ENCODE measurements at places on chromosomes 6 and 20. TPM values are rescaled to one million over a fixed set of nuclear protein-coding genes. Genes with fewer than 3 reads are reported as not detected.

Gene PRICKLE4
- not detected for total RNA-seq

- DNase-seq = no peak
Observed at GRCh38 chr6:57201718-57202117, 20.4 kb downstream of the RAB23 start.

DNA sequence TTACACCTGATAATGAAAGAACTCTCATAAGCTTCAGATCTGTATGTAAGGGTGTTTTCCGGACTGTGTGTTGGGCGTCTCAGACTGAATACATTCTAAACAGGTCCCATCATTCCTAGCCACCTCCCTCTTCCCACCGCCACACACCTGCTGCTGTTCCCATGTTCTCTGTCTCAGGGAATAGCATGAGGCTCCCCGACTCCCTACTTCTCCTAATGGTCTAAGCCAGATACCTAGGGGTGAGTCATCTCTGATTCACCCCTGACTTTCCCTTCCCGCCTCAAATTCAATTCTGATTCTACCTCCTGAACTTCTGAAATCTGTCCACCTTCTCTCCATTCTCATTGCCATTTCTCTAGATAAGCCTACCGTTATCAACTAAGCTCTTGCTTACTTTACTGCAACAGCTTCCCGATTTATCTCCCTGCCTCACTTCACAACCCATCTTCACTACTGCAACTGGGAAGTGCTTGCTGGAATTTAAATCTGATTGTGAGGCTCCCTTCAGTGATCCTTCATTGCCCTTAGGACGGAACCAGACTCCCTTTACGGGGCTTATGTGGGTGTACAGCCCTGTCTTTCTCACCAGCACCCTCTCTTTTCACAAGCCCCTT, 1.6 kb downstream of the TMEM14A start:
- DNase-seq = peak; percentile 78

DNA sequence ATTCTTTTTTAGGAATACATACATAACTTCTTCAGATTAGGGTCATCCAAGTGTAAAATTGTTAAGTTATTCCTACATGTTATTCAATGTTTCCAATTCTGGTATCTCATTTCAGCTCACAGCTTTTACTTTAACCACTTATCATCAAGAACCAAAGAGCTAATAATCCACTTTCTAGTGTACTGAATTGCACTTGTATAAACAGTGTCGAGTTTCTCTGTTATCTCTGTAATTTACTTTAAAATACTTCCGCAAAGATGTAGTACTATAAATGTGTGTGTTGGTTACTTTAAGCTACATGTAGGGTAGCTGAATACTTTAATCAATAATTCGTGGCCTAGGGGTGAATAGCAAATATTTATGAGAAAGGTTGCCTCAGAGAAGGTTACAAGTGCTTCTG, 8.8 kb upstream of the GJA1 start:
- DNase-seq = no peak

GRCh38 chr6:30893666-30894065, 9.3 kb downstream of the DDR1 start:
- no peak for DNase-seq

Gene CLDN20
- 0.54 TPM for total RNA-seq

GRCh38 chr6:150269857-150270223, 99.0 kb upstream of the IYD start:
- peak; percentile 98 for DNase-seq

- DNase-seq = no peak
Observed at GRCh38 chr20:36854348-36855240, 21.3 kb upstream of the TLDC2 start.

Gene EPB41L2
- total RNA-seq = 27.2 TPM

GRCh38 chr6:108589244-108589791, 28.6 kb downstream of the FOXO3 start:
- DNase-seq = peak; percentile 69

Gene BHLHE23
- not detected for total RNA-seq

DNA sequence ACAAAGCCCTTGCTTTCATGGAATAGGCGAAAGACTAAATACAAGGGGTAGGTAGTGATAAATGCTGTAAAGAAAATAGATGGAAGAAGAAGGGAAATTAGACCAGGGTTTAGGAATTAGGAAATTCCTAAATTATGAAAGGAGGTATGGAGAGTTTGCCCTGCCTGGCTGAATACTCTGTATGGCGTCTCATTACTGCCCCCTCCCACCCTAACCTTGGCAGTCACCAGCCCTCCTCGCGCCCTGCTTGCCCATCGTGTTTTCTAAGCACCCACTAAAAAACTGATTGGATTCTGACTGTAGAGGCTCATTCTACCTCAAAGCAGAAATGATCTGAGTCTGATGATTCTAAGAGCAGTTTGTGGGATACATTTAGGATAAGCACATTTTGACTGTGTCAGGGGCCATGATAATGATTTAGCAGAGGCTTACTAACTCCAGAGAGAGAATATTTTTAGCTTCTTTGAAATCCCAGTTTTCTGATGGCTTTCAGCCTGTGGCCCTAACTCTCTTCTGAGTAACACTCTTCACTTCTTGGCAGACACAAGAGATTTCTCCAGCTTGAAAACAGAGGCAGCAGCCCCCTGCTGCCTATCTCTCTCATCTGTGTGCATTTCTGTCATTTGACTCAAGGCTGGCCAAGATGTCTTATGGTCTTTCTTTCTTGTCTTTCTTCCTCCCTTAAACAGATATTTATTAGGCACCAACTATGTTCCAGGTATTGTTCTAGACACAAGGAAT, 1.4 kb upstream of the CHD6 start:
- DNase-seq = no peak

Gene ZNF311
- total RNA-seq = 0.74 TPM

DNA sequence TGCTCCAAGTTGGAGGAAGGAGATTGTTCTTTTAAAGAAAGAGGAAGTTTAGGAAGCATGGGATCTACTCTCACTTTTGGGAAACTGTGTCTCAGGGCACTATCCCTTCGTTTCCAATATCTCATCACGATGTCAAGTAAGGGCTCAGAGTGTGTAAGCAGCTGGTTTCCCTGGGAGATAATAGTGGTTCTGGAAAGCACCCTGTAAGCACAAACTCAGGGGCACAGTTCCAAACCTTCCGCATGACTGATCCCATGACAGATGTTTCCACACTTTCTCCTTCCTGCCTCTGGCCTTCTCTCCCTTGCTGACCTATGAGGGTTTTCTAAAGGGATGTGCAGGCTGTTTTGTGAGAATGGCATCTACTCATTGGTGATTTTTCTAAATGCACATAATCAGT, 33.9 kb downstream of the ADTRP start:
- DNase-seq = peak; percentile 68

Gene SSTR4
- total RNA-seq = not detected

DNA sequence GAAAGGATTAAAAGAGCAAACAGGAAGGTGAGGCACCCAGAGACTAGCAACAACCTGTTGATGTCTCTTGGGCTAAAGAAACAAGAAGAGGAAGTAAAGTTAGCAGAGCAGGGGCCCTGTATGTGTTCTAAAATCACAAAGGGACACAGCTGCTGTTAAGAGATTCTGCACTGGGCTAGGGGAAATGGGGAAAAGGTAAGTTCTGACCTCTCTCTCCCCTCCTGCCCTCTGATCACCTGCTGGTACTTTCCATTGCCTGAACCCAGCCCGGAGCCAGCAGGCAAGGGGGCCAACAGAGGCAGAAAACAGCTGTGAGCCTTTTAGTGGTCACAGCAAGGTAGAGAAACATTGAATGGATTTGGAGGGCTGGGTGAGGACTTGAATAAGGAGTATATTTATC, 13.5 kb upstream of the CNR1 start:
- DNase-seq = no peak

GRCh38 chr6:84801250-84801649, 36.9 kb upstream of the TBX18 start:
- peak; percentile 22 for DNase-seq

Gene FUT9
- total RNA-seq = 0.03 TPM

- no peak for DNase-seq
Observed at GRCh38 chr6:33705268-33705885, 6.1 kb downstream of the UQCC2 start.

DNA sequence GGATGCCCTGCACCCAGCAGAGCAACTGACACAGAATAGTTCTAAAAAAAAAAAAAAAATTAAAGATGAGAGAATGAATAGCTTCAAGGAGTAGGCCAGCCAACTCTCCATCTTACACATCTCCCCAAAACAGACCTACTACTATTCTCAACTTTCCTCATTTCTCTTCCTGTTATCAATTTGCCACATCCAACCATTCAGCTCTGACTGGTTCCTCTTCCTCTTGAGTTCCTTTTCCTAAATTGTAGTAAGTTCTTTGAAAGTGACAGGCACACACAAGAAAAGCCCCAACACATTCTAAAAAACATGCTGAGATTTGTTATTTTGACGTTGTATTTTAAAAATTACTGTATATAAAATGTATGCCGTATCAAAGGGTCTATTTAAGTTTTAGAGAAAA, 117.2 kb downstream of the PDSS2 start:
- DNase-seq = no peak

Gene UBD
- 10.1 TPM for total RNA-seq

GRCh38 chr6:168192901-168193815, 114.1 kb upstream of the FRMD1 start:
- DNase-seq = no peak

DNA sequence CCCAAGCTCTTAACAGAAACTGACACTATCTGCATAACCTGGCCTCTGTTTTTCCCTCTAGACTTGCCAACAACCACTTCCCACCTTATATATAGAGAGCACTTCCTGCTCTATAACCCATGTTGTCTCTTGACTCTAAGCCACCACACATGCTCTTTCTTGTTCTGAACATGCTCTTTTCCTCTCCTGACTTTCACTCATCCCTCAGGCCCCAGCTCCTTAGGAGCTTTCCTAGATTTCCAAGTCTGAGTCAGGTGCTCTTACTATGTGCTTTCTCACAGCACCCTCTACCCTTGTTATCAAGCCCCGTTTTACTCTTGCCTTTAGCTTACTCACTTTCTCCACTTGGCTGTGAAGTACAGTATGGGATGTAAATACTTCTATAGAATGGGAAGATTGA, 143.9 kb upstream of the EYA4 start:
- no peak for DNase-seq

DNA sequence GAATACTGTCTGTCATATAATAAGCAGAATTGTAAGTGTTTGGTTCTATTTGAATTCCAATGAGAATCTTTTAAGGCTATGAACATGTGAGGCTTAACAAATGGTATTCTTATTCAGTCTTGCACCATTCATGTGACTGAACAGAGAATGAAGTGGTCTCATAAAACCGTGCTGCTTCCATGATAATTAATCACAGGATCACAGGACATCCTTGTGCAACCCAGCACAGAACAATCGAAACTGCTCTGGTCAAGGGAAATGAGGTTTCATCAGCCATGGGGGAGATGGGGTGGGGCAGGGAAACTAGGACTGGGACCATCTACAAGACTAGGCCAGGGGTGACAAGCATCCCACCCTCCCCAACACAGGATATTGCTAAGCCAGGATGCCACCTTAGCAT, 6.0 kb downstream of the PPIL6 start:
- DNase-seq = no peak

GRCh38 chr6:160222491-160222890, 36.1 kb downstream of the SLC22A2 start:
- no peak for DNase-seq

Gene NKX2-2
- total RNA-seq = 3.7 TPM

DNA sequence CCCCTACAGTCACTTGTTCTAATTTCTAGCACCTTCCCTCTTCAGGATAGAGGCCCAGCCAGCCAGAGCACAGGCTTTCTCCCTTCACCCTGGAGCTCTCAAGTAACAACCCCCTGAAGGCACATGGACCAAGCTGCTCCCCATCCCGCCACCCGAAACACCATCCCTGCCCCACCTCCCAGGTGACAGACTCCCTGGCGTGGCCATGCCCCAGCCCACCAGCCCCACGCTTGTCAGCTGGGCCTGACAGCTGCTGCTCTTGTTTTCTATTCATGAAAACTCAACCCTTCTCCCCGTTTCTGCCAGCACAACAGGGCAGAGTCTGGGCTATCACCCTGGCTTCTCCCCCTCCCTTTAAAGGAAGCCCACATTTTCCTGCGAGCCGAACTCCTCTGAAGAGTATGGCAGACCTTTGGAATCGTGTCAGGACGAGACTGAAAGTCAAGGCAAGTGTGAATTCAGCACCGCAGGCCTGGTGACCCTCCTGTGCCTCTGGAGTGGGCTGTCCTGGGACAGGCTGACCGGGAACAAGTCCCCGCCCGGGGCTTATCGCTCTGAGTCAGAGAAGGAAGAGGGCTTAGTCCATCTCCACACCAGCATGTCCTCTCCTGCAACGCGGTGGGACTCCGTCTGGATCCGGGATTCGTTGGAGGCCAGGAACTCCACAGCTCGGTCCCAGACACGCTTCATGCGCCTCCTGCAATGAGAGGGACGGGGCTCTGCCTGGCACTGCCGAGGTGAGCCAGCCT, 16.7 kb downstream of the LEMD2 start:
- no peak for DNase-seq

GRCh38 chr6:36733300-36733699, 35.7 kb downstream of the RAB44 start:
- DNase-seq = no peak

- peak; percentile 37 for DNase-seq
Observed at GRCh38 chr20:10060226-10060625, 25.4 kb downstream of the ANKEF1 start.

DNA sequence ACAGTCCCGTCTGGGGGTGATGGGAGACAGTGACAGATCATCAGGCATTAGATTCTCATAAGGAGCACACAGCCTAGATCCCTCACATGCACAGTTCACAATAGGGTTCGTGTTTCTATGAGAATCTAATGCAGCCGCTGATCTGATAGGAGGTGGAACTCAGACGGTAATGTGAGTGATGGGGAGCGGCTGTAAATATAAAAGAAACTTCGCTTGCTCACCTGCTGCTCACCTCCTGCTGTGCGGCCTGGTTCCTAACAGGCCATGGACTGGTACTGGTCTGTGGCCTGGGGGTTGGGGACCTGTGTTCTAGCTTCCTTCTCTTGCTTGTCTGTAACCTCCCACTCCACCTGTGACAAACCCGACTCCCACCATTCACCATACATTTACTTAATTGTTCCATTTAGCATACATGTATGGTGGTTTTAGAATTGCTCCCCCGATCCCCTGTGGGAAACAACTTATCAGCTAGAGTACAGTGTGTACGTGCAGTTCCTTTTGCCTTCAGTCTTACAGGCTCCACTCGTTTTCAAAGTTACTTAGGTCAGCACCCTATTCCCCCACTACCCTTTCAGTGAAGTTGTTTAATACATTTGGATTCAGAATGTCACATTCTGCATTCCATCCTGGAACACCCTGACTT, 4.0 kb downstream of the MANBAL start:
- no peak for DNase-seq

Gene TAAR8
- total RNA-seq = not detected

DNA sequence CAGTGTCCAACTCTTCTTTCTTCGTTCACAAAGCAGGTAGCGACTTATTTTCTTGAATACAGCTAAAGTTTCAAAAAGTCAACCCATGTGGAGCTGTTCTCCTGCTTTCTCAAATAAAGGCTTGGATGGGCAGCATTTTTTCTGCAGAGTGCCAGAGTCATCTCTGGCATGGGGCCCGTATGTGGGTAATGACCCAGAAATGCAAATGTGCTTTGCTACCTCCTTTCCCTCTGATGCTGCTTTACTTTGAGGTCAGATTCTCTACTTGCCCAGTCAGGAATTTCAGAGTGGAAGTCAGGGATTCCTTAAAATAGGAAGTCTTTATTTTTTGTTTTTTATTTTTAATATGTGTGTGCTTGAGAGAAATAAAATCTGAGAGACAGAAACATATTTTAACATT, 4.9 kb downstream of the NKAIN2 start:
- DNase-seq = no peak

- DNase-seq = peak; percentile 42
Observed at GRCh38 chr6:3229566-3230178, 2.2 kb upstream of the TUBB2B start.

GRCh38 chr6:107786709-107787588, 37.2 kb downstream of the SCML4 start:
- DNase-seq = no peak

- DNase-seq = no peak
Observed at GRCh38 chr6:3765415-3765814, 13.9 kb upstream of the PXDC1 start.

Measured in Daoy (cell line).